ENCODE measurements at places on chromosomes 12 and 14.

GRCh38 chr12:7512553-7512952, 9.0 kb upstream of the CD163 start:
- peak; percentile 85 for DNase-seq

GRCh38 chr14:54908190-54908589, 5.6 kb upstream of the GCH1 start:
- DNase-seq, result no peak

GRCh38 chr12:106490264-106490663, 92.5 kb upstream of the RFX4 start:
- DNase-seq, result no peak

DNA sequence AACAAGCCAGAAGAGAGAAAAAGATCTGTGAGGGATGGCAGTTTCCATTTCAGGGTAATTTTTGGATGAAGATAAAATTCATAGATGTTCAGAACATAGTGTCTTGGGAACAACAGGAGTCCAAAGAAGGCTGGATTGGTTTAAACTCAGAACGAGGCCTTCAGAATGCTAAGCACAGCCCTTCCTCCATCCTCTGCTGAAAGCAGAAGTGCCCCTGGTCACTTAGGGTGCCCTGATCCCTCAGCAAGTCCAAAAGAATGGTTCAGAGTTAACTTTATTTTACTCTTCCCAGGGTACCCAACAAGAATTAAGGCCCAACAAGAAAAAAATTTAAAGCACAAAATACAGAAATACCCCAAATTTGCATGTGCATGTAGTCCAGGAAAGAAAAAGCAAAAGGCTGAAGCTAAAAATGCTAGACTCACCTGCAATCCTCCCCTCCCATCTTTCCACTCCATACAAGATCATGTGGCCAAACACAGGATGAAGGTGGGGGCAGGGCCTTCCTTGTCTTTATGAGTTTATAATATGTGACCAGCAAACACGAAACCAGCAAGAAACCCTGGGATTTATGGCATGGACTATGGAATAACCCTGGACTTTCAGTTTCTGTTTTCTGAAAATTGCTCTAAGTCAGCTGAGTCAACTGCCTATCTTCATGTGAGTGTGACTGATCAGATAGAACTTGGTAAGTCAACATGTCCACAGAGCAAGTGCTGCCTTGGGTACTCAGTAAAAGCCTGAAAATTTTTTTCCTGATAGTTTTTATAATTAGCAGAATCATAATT, 21.2 kb downstream of the MAX start:
- DNase-seq, result no peak

DNA sequence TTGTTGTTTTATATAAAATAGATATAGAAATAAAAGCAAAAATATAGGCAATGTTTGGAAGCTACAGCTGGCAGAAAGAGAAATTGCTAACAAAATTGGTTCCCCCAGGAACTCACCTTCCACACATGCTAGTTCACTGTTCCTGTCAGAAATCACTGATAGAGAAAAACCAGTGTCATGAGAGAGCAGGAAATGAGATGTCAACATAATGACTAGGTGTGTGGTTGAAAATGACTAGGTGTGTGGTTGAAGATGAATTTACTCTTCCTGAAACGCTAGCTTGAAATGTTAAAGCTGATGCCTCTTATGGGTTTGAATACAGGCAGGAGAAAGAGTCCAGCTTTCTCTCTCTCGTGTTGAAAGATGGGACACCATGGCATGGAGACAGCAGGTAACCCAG, 216.3 kb downstream of the C12orf42 start:
- no peak for DNase-seq

DNA sequence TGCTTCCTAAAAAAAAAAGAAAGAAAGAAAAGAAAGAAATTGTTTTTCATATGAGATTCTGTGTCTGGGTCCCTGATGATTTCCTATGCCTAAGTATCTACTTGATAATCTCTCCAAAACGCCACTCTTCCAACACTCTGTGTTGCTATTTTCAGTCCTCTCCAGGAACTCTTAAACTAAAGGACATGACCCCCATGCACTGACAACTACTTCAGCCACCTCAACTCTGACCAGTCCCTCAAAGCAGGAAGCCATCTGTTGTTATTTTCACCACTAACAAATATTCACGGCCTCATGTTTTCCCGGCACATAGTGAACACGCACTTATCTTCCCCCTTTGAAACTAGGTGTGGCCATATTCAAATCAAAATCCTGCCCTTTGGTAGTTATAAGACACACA, 259.3 kb downstream of the PPFIA2 start:
- no peak for DNase-seq

GRCh38 chr14:94307410-94307992, 14.4 kb upstream of the SERPINA10 start:
- DNase-seq, result no peak

DNA sequence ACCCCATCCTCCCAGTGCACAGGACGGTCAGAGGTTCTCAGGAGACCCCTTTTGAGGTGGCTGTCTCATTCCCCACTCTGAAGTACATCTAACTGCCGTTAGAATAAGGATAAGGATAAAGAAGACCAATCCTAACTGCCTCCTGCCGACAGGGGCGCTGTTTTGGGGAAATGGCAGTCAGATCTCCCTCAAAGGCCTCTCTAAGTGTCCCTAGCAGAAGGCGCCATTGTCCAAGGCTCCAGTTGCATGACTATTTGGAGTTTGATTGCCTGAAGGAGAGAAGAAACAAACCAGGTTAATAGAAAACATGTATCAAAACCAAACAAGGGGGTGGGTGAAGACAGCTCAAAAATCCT, 29.1 kb upstream of the KLRB1 start:
- no peak for DNase-seq

DNA sequence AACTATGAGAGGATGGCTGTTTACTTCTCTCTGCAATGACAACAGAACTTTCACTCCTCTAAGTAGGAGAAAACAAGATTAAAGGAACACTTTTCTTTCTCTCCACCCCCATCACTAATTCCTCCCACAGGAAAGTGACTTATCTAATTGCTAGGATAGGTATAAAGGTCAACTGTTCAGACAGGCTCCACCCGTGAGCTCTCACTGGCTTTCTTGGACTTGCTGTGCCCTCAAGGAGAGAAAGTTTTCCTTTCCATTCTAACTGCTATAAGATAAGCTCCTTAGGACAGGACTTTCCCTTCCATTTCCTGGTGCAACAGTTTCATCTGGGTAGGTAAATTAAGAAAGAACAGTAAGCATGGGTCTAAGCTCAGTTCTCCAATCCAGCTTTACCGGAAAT, 4.8 kb downstream of the SLC41A2 start:
- DNase-seq, result no peak

- DNase-seq, result no peak
These were observed 301.5 kb upstream of the ATP2B1 start for GRCh38 chr12:90010089-90010488.

DNA sequence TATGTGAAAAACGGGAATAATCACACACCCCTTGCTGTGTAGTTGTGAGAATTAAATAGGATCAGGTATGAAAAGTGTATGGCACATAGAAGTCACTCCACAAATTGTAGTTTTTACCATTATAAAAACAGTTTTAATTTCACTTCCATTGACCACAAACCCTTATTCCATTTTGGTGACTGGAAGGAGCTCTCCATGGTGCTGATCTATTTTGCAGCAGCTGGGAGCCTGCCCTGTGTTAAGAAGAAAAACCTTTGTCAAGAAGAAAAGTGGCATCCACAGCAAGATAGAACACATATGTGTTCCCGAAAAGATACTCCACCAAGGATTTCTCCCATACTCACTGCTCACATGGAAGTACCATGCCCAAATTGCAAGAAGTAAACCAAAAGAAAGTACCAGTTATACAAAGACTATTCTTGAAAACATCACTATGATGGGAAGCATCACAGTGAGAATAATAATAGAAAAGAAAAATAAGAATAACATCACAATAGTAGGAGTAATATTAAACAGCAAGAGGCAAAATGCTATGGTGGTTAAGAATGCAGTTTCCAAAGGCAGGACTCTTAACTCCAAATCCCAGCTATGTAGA, 58.7 kb downstream of the TUNAR start:
- DNase-seq, result peak; percentile 28

- DNase-seq, result no peak
These were observed 126.3 kb downstream of the ANO6 start for GRCh38 chr12:45342171-45342570.

GRCh38 chr12:67827820-67828383, 161.3 kb upstream of the IFNG-AS1 start:
- DNase-seq, result peak; percentile 88

GRCh38 chr12:59928416-59928815, 332.6 kb downstream of the SLC16A7 start:
- no peak for DNase-seq

- DNase-seq, result no peak
These were observed 8.0 kb upstream of the HIP1R start for GRCh38 chr12:122827258-122827657.

DNA sequence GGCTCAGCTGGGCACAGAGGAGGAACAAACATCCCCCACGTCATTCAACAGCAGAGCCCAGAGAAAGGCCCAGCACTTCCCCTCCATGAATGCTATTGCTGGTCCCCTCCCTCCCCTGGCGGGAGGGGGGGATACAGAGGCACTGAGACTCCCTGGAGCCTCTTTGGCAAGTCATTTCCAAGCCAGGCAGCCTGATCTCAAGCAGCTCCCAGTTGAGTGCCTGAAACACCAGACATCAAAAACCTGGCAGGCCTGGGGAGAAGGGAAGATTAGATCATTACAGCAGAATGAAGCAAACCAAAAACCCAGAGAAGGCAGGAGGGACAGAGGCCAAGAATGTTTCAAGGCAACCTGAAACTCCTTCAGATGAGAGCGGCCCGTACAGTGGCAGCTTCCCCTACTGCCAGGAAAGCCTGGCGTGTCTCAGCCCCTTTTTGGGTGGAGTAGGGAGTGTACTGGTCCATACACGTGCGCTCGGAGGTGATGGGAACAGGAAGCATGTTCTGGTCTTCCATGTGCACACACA, 92.1 kb downstream of the LRRC74A start:
- DNase-seq, result peak; percentile 82

- no peak for DNase-seq
These were observed 455.0 kb upstream of the TMPO start for GRCh38 chr12:98060411-98060810.

DNA sequence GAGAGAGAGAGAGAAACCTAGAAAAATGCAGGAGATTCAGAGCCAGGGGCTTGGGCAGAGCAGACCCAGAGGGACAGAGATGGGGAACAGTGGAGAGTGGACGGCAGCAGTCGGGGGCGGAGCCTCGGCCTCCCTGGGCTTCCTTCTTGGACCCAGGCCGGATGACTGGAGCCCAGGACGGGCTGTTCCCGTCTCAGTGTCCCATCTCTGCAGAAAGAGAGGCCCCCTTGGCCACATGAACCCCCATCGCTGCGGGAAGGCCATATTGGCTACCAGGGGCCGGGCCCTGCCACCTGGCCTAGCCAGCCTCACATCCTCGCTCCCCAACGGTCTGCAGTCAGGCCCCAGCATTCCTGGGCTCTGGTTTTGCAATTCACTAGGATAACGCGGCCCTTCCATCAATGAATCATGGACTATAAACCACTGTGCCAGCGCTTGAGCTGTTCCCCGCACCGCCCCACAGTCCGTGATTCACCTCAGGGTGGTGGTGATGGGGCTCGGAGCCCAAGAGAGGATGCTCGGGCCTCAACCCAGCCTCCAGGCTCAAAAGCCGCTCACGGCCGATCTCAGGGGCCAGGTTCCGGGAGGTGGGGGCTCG, 116.5 kb downstream of the RFLNA start:
- peak; percentile 95 for DNase-seq

GRCh38 chr12:11500188-11500860, 105.0 kb upstream of the PRB2 start:
- peak; percentile 89 for DNase-seq

DNA sequence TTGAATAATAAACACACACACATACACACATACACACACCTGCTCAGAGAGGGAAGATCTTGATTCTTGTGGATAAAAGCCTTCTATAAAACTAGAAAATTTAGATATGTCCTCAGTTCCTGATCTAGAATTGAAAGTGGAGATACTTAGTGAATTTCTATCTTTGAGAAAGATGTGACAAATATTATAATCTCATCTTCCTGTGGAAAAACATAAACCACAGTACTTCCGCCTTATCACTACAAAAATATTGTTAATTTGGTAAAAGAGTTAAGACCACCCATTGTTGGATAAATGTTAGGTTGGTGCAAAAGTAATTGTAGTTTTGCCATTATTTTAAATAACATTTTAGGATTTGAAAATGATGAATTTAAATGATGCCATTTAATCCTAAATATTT, at the start of gene KLRK1:
KLRK1 (minus strand) TSS at position 138 of the 400 bp plus-strand sequence. CDS start 1,231 bp downstream, outside the sequence.
- DNase-seq, result no peak

- no peak for DNase-seq
These were observed 92.7 kb downstream of the BORCS5 start for GRCh38 chr12:12449533-12450025.

DNA sequence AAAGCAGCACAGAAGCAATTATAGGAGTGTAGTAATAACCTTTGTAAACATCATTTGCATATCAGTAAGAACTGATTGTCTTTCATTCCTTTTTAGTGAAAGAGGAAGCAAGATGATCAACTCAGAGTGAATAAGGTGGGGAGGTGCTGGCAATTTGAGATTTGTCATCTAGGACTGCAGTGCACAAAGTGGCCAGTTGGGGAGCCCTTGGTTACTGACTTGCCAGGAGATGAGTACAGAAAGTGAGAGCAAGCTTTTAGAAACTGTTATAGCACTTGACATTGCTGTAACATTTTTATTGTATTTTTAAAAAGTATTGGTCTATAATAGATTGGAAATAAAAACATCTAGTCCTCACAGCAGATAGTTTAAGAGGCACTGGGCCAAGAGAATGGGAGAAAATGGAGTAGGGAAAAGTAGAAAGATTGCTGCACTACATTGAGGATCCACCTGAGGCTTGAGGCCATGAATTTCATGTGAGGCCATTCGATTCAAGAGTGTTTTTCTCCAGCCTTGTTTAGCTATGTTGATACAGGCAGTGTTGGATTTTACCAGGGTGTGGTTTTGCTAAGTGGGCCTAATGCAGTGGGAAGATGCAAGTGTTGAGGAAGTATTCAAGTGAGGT, 98.2 kb downstream of the SNAPC1 start:
- peak; percentile 73 for DNase-seq

DNA sequence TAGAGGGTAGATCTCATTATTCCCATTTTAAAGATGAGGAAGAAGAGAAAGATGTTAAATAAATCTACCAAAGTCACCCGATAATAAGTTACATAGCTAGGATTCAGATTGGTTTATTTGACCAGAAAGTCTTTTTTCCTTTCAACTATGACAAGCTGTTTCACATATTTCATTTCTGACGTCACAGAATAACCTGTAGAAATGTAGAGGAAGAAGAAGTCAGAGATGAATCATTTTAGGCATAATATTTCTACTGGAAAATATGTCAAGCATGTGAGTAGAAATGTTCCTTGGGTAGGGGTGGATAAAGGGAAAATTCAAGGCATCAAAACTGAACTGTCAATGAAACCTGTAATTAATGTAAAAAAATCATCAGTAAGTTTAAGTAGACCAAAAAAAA, 107.0 kb downstream of the MGST1 start:
- DNase-seq, result no peak

GRCh38 chr12:89103831-89104230, 248.5 kb downstream of the DUSP6 start:
- DNase-seq, result no peak
